ENCODE measurements at places on chromosomes 13 and 19.

DNA sequence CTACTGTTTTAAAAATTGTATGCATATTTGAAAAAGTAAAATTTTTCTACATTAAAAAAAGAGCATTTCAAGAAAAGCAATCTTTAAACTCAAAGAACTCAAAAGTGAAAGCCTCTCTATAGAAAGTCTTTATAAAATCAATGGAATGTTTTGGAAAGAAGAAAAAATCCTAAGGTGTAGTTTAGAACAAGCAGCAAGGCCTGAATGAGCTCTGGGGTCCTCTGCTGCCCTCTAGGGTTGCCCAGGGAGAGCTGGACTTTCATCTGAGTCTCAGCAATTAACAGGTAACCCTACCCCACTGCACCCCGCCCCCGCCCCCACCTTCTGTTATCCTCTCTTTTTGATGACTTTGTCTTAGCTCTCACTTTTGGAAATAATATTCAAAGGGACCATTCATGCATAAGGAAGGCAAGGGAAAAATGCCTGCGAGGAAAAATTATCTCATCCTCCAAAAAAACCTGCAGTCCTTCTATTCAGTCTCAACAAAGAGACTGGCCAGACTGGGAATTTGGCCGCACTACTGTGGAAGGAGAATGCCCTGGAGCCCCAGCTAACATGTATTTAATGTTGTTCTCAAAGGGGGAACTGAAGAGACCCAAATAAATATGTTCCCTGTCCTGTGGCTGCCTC is 24.1 kb downstream of the SLC25A30 start:
- DNase-seq: no peak

DNA sequence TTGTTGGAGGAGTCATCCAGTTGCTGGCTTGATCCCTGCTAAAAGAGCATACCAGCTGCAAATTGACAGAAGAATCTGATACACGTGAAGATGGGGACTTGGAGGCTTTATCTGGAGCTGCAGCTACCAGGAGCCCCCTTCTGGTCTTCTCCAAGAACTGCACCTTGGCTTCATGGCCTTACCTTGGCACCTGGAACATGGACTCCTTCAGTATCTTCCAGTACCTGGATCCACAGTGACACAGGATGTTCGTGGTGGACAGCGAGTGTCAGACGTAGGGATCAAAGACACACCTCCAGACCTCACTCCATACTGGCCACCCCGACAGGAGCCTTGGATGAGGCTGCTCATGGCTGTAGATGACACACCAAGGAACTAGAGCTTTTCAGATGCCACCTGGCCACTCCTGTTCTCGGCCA is 9.9 kb upstream of the ACSBG2 start:
- no peak for DNase-seq

DNA sequence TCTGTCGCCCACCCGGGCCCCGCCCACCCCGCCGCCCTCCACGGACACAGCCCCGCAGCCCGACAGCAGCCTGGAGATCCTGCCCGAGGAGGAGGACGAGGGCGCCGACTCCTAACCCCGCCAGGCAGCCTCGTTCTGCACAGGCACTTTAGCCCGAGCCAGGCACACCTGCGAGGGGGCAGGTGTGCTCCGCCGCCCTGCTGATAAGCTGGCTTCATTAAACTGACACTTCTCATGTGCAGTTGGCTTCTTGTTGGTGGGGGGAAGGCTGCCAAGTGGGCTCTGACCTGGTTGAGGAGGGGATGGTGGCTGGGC is 8.2 kb downstream of the IL4I1 start:
- no peak for DNase-seq

DNA sequence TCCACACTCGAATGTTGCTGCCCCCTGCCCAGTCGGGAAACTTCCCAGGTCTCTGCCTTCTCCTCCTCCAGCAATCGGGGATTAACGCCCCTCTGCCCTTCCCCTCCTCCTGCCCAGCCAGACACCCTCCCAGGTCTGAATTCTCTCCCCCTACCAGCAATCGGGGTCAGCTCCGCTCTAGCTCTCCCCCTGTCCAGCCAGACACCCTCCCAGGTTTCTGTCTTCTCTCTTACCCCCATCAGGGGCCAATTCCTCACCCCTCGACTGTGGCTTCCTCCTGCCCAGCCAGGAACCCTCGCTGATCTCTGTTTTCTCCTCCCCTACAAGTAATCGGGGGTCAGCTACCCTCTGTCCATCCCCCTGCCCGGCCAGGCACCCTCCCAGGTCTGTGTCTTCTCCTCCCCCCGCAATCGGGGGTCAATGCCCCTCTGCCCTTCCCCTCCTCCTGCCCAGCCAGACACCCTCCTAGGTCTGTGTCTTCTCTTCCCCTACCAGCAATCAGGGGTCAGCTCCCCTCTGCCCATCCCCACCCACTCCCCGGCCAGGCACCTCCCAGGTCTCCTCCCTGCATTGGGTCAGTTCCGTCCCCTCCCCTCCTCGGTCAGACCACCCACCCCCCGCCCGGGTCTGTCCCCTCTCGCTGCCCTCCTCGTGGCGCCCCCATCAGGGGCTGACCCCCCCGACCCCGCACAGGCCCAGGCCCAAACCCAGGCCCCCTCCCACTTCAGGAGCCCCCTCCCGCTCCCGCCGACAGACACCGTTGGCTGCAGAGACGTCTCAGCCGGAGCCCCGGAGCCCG is 668 bp downstream of the ZFR2 start:
- DNase-seq: no peak

- no peak for DNase-seq
These were observed 381.4 kb downstream of the SLITRK6 start for GRCh38 chr13:85417807-85418206.

- no peak for DNase-seq
These were observed 33.6 kb upstream of the FNDC3A start for GRCh38 chr13:48942131-48942530.

DNA sequence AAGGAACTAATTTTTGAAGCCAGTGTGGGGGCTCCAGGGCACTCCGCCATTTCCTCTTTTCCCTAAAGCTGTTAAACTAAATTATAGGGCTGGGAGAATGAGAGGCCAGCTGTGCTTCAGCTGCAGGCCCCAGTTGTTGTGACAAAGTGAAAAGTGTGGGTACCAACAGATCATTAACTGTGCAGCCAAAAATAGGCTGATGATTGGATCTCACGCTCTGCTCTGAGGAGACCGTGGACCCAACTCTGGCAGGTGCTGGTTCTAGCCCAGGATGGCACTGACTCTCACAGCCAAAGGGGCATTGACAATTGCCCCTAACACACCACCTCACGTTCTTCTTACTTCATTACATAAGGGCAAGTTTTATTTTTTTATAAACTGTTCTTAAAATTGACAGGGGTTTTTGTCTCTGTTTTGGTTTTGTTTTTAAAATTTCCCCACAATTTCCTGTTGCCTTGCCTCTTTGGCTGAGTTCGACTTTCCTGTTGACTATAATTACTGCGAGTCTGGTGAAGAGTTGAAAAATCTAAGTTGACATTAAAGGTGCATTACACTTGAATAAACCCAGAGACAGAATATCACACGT is 391.0 kb downstream of the FGF9 start:
- no peak for DNase-seq

GRCh38 chr13:111177081-111177711 is 62.1 kb downstream of the ARHGEF7 start:
- no peak for DNase-seq

DNA sequence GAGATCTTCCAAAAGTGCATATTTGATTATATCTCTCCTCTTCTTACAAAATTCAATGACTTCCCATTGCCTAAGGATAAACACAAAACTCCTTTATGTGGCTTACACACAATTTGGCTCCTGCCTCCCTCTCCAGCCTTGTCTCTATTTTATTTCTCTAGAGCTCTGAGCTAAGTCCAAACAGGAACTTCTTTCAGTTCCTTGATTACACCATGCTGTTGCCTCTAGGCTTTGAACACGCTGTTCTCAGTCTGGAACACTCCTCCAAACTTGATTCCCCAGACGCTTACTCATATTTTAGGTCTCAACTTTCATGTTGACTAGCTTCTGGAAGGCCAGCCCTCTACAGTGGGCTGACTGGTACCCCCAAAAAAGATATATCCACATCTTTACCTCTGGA is 258.5 kb downstream of the COG6 start:
- DNase-seq: no peak

- no peak for DNase-seq
These were observed 1323.6 kb upstream of the PRR20A start for GRCh38 chr13:55816976-55817601.

- no peak for DNase-seq
These were observed 1.4 kb downstream of the SIAH3 start for GRCh38 chr13:45850027-45850613.

DNA sequence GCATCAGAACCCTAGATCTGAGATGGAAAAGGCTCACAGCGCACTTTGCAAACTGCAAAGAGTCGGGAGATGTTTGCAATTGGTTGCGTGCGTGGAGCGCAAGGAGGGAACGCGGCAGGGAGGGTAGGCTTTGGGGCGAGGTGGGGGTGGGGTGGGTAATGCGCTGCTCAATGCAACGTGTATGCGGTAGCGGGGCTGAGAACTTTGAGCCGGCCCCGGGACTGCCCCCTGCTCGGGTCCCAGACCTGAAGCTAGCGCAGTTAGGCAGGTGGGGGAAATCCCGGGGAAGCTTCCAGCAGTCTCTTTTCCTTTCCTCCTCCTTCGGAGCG is 971 bp downstream of the FOSB start:
- no peak for DNase-seq

- DNase-seq: peak; percentile 83
These were observed 7.4 kb upstream of the ESD start for GRCh38 chr13:46804391-46804815.

DNA sequence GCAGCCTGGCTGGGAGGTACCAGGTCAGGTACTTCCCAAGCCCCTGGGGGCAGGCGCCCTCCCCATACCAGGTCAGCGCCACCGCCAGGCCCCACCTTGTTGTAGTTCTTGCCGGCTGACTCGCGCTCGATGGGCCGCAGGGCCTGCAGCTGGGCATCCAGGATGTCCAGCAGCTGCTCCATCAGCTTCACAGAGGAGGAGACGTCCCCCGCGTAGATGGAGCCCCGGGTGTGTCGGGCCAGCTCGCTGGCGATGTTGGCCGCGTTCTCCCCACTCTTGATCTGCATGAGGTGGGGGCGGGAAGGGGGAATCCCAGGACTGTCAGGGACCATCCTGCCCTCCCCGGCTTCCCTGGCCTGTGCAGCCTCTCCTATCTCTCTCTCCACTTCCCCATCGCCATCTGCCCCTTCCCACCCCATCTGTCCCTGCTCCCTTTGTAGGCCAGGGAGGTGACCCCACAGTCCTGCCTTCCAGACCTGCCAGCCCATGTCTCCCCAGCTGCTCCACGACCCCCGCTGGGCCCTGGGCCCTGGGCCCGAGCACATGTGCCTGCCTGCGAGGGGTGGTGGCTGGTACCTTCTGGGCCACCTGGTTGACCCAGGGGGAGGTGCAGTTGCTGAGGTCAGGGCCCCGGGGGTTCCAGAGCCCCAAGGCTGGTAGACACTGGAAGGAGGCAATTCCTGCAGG is 23.8 kb upstream of the ASF1B start:
- DNase-seq: no peak
